ENCODE measurements at places on chromosomes 2 and 18.

DNA sequence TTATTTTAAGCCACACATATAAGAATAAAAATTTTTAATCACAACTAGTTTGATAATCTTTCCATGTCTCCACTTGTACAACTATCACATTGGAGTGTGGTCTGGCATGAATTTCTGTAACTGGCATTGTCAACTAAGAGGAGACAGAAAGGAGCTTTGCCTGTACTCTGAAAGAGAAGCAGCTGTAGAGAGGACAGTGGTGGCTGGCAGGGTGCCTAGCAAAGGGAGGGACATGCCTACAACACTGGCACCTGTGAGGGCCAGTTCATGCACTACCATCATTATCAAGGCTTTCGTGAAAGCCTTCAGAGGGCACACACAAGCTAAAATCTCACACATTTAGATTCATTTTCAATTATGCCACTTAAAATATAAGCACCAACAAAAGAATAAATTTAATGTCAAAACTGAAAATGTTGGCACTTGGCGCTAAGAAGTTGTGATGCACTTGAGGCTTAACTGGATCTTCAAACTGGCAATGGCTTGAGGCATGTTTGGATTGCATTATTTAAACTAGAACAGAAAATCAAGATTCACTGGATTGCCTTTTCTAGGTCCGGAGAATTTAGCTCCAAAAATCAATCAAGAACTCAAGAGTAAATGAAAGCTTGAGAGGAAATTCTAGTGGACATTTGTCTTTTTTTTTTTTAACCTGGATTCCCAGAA is 238.6 kb downstream of the ZNF385B start:
- DNase-seq, result no peak

- no peak for DNase-seq
Observed at GRCh38 chr2:150379166-150379565, 108.3 kb downstream of the RND3 start.

GRCh38 chr2:156896294-156896693 is 361.2 kb upstream of the GALNT5 start:
- peak; percentile 40 for DNase-seq

- no peak for DNase-seq
Observed at GRCh38 chr18:34131006-34131405, 93.7 kb downstream of the NOL4 start.

DNA sequence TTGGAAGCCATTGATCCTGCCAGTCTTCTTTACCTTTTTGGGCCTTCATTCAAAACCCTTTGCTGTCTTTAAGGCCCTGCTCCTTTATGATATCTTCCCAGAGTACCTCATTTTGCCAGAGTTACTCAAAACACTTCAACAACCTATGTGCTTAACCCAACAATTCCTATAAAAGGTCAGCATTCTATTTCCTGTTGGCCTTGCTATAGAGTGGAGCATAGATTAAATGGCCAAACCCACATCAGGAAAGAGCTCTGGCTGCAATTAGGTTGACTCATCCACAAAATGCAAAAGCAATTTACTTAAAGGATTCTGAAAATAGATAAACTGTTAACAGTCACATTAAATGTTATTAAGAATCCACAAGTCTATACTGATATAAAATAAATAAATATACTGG is 21.2 kb downstream of the MRPL33 start:
- peak; percentile 85 for DNase-seq

DNA sequence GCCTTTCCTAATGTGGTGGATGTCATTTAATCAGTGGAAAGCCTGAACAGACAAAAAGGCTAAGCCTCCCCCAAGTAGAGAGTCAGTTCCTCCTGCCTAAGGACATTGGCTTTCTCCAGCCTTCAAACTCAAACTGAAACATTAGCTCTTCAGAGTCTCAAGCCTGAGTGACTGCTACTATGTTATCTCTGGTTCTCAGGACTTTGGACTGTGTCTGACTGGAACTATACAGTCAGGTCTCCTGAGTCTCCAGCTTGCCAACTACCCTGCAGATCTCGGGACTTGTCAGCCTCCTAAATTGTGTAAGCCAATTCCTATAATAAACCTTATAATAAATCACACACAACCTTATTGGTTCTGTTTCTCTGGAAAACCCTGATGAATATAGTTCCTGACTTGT is 12.6 kb downstream of the HYCC2 start:
- DNase-seq, result no peak

DNA sequence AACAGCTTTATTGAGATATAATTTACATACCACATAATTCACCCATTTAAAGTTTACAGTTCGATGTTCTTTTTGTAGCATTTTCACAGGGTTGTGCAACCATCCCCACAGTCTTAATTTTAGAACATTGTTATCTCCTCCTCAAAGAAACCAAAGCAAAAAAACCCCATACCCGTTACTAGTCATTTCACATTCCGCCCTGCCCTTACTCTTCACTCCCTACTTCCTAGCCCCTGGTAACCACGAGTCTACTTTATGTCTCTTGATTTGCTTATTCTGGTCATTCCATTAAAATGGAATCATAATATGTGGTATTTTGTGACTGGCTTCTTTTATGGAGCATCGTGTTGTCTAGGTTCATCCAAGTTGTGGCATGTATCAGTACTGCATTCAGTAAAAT is 137.7 kb downstream of the TANC1 start:
- DNase-seq, result peak; percentile 83

- no peak for DNase-seq
Observed at GRCh38 chr2:189095101-189095500, 84.5 kb downstream of the COL5A2 start.

- DNase-seq, result peak; percentile 74
Observed at GRCh38 chr18:3857544-3857943, 407.6 kb downstream of the TGIF1 start.

GRCh38 chr2:217667512-217667911 is 335.3 kb downstream of the TNS1 start:
- peak; percentile 29 for DNase-seq

- no peak for DNase-seq
Observed at GRCh38 chr2:2114707-2115245, 216.3 kb downstream of the MYT1L start.
